Lower leg skin (tissue), 4 donors: ENCODE measurements at places on chromosomes 2 and 18.
A peak's percentile ranks its signal among the peaks of the same experiment; 100 is the strongest.

DNA sequence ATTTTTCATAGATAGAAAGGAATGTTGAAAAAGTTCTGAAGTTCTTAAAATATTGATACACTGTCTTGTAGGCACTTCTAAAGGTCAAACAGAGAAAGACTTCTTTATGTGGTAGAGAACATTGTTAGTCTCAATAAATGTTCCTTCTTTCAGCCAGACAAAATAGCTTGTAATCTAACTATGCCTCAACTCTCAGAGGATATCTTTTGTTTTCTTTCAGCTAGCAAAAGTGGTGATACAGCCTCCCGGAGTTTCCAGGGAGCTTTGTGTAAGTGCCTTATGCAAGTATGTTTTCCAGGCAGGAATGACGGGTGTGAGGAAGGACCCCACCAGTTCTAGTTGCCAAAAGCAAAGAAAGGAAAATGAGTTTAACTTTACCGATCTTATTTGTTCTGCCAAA, 452.1 kb upstream of the ST6GAL2 start:
- no peak for DNase-seq

GRCh38 chr2:119846021-119846420, 86.3 kb downstream of the PTPN4 start:
- DNase-seq: no peak

GRCh38 chr18:62426191-62426488, 96.7 kb upstream of the ZCCHC2 start:
- DNase-seq: peak; percentile 25

DNA sequence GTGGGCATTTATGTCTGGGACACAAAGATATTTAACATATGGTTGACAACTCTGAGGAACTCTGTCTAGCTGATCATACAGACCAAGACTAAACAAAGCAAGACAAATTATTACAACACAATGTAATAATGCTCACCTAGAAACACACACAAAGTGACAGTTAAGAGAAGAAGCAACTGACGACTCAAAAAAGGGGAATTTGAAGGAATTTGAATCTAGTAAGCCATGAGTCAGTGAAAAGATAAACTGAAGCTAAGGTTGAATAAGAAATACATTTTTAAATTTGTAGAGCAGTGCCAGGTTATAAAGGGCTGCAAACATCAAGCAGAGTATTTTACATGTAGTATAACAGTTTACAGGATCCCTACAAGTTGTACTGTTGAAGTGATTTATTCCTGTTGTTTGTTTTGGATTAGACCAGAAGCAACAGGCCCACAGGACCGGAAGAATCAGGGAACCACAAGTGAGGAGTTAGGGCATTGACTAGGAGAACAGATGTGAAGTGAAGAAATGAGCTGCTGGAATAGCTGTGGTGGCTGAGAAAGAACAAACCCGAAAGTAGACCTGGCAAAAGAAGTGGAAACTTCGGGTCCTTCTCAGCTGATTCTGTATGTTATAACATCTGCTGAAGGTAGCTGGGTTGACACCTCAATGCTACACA, 35.6 kb downstream of the IFIH1 start:
- DNase-seq: no peak
